ENCODE measurements at places on chromosomes 5 and 9. TPM values are rescaled to one million over a fixed set of nuclear protein-coding genes. Genes with fewer than 3 reads are reported as not detected.

ENTREP1 gene
- total RNA-seq = 0.54 TPM

NPR3 gene
- total RNA-seq = 20.7 TPM

TMEM250 gene
- total RNA-seq = 44.1 TPM

IFNA13 gene
- total RNA-seq = not detected

TEX48 gene
- total RNA-seq = not detected

PLAC8L1 gene
- total RNA-seq = 0.26 TPM

RNF224 gene
- total RNA-seq = 0.17 TPM

CHSY3 gene
- 0.16 TPM for total RNA-seq

RBM22 gene
- 48.9 TPM for total RNA-seq

ZNF483 gene
- total RNA-seq = 0.54 TPM

TRIM36 gene
- total RNA-seq = 2.3 TPM

UNC13B gene
- 8.6 TPM for total RNA-seq

TMC1 gene
- total RNA-seq = 0.13 TPM

HEMGN gene
- not detected for total RNA-seq

PLPPR1 gene
- total RNA-seq = not detected

SPINK1 gene
- 0.95 TPM for total RNA-seq

ZNF454 gene
- total RNA-seq = not detected
